Panc1 (cell line): ENCODE measurements at places on chromosomes 3 and 15.

DNA sequence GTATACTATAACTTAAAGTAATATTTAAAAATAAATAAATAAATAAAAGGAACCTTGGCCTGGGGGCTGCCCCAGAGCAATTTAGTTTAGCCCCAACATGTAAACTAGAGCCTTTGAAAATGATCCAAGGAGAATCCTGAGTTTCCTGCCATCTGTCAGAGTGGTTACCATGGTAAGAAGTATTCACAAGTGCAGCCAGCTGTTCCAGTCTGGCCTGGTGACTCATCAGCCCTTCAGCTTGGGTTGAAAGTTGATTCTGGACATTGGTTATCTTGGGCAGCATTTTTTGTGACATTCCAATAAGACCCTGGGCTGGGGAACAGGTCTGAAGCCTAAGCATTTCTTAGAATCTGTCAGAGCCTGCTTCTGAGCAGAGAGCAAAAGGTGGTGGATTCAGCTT, 72.7 kb upstream of the LRTM1 start:
- DNase-seq: no peak

- DNase-seq: no peak
Observed at GRCh38 chr3:23174426-23175039, 28.6 kb upstream of the UBE2E2 start.

GRCh38 chr3:136250903-136251460, 842 bp downstream of the PCCB start:
- DNase-seq: no peak

GRCh38 chr3:31985831-31986230, 4.3 kb downstream of the ZNF860 start:
- DNase-seq: no peak

DNA sequence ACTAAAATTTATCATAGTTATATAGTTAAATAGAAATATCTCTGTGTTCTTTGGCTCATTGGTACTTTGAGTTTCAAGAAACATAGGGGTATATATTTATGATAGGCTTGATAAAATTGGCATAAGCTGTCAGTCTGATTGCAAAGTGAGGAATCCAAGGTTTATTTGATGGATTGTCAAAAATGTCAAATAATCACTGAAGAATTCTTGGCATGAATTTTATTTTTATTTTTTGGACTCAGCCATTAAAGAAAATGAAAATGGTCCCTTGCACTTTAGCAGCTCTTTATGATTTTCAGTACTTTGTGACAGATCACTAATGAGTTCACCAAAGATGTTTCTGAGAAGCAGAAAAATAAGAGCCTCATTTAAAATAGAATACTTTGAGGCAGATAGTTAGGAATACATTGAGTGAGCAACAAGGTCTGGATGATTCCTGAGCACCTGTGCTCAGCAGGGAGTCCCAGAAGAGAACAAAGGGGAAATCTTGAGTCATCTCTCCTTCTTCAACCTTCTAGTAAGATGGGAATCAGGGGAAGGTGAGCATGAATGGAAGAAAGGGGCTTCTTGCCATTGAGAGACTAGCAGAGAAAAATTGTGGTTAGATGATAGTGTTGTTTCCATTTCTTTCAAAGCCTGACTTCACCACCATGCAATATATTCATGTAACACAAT, 85.3 kb upstream of the VEPH1 start:
- DNase-seq: no peak

- DNase-seq: no peak
Observed at GRCh38 chr3:58868097-58868779, 181.6 kb downstream of the CFAP20DC start.

GRCh38 chr15:31528846-31529245, 202.2 kb downstream of the KLF13 start:
- DNase-seq: no peak
